ENCODE measurements at places on chromosomes 12 and 14.

GRCh38 chr12:48861111-48861510 lies 4.6 kb downstream of the RND1 start:
- DNase-seq: no peak

DNA sequence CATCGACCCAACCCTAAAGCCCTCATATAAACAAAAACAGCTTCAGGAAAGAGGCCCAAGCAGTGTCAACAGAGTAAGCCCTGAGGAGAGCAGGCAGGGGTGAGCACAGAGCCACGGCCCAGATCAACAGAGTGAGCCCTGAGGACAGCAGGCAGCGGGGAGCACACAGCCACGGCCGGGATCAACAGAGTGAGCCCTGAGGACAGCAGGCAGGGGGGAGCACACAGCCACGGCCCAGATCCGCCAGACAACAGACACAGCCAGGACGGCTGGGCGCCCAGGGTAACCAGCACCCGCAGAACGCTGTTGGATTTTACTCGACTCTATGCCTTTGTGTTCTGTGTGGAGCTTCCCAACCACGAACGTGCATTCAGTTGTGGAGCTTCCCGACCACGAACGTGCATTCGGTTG lies 15.0 kb downstream of the CCDC85C start:
- DNase-seq: no peak

DNA sequence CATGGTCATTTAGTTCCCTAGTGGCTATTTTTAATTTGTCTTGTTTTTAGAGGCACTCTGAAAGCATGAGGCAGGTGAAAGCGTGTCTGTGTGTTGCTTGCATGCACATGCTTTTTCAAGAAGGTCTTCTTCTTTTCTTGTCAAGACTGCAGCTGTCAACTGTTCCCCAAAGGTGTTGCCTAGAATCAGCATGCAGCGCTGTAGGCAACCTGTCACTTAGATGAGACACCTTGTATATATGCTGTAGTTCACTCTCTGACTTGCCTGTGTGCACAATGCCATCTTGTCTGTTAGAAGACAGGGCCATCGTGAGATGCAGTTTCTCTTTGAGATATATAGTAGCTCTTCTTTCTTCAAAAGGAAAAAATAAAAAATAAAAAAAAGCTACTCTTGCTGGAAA lies 885.7 kb downstream of the DIO2 start:
- no peak for DNase-seq

DNA sequence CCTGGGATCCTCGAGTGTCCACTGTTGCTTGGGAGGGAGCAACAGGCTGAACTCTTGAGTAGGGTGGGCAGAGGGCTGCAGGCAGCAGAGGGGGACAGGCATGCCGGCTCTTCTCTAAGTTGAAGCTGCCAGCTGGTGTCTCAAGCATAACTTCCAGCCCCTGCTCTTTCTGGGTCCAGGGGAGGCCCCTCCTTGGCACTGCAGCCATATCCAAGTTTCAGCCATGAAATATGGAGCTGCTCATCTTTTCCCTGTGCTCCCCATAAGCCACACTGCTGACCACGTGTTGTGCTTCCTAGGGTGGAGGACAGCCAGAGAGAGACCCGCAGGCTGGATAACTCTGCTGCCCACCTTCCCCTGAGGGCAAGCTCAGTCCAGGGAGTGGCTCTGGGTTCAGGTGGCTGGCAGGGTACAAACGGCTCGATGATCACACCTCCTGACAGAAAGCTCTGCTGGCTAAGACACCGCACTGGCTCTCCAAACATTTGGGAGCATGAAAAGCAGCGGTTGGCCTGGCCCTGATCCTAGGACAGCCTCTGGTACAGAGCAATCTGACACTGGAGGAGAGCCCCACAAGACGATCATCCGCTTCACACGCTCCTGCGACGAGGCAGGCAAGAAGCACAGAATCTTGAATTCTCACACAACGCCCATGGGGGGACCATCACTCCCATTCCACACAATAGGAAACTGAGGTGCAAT lies 79.6 kb downstream of the PITPNM2 start:
- DNase-seq: no peak

- peak; percentile 33 for DNase-seq
These were observed 27.8 kb downstream of the CLIP1 start for GRCh38 chr12:122394626-122395194.

DNA sequence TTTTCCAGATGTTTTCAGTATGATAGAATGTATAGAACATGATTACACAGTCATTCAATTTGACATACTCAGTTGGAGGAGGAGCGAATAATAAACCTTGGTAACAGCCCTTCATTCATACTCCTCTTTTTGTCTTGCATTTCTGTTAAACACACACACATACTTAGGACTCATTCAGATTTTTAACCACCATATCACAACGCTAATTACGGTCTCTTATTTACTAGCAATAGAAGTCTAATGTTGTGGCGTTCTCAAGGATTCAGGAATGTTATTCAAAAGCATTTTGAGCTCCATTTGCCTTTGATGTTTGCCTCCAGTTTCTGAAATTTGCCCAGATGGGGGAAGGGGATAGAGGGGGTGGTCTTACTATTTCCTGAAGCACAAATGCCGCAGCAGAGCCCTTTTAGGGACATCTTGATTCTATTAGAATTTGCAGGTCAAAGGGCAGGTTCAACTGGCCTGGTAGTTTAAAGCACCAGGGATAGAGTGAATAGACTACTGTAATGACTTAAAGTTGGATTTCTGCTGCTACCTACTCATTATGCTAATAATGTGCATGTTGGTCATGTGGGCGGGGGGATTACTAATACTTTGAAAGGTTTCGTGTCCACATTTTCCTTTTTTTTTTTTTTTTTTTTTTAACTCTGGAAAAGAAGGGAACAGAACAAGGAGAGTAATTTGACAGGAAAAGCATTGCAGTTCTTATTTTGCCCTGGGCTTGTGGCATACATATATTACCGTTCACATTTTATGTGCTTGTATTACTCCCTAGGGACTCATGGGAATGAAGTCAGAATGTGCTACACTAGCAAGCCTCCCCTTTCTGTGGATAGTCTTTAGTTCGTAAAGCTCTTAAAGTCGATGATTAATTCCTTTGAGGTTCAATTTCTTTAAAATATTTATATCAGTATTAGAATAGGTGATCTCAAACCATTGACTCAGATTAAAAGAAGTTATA lies 226.8 kb downstream of the FBXL14 start:
- peak; percentile 50 for DNase-seq

DNA sequence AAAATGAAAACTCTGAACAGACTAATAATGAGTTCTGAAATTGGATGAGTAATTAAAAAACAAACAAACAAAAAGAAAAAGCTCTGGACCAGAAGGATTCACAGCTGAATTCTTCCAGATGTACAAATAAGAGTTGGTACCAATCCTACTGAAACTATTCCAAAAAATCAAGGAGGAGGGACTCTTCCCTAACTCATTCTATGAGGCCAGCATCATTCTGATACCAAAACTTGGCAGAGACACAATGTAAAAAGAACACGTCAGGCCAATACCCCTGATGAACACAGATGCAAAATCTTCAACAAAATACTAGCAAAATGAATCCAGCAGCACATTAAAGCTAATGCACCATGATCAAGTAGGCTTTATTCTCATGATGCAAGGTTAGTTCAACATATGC lies 183.9 kb upstream of the CNOT2 start:
- DNase-seq: no peak

DNA sequence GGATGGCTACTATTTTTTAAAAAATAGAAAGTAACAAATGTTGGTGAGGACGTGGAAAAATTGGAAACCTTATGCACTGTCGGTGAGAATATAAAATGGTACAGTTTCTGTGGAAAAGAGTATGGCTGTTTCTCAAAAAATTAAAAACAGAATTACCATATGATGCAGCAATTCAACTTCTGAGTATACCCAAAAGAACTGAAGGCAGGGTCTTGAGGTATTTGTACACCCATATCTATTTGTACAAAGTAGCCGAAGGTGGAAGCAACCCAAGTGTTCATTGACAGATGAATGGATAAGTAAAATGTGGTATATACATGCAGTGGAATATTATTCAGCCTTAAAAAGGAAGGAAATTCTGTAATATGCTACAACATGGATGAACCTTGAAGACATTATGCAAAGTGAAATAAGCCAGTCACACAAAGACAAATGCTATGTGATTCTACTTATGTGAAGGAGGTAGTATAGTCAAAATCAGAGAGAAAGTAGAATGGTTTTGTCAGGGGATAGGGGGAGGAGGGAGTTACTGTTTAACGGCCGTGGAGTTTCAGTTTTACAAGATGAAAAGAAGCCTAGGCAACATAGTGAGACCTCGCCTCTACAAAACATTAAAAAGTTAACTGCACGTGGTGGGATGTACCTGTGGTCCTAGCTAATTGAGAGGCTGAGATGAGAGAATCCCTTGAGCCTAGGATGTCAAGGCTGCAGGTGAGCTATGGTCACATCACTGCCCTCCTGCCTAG lies 38.4 kb upstream of the CCT2 start:
- DNase-seq: no peak

- DNase-seq: no peak
These were observed 71.9 kb upstream of the TCL1B start for GRCh38 chr14:95614349-95614748.

DNA sequence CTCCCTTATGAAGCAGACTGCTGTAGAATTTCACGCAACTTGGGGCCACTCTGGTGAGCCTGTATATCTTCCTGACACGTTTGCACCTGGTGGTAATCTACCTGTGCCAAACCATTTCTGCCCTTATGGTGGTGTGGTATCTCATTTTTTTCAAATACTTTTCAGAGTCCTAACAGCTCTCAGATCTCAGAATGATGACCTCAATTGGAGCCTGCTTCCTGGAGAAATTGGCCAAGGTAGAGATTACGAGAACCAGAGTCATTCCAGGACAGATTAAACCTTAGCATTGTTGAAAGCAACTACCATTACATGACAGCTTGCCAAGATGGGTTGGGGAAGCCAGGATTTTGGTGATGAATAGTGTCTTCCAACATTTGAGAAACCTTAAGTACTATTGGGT lies 48.2 kb downstream of the CPSF6 start:
- DNase-seq: no peak

- no peak for DNase-seq
These were observed 269.9 kb upstream of the PLEKHG7 start for GRCh38 chr12:92432724-92433441.

Data from fibroblast of skin of right biceps (primary cell).